ENCODE measurements at places on chromosomes 3 and 15.

- DNase-seq, result no peak
These were observed 33.6 kb upstream of the ZBTB38 start for GRCh38 chr3:141334627-141335250.

- no peak for DNase-seq
These were observed 329.7 kb upstream of the TLE3 start for GRCh38 chr15:70427167-70428120.

DNA sequence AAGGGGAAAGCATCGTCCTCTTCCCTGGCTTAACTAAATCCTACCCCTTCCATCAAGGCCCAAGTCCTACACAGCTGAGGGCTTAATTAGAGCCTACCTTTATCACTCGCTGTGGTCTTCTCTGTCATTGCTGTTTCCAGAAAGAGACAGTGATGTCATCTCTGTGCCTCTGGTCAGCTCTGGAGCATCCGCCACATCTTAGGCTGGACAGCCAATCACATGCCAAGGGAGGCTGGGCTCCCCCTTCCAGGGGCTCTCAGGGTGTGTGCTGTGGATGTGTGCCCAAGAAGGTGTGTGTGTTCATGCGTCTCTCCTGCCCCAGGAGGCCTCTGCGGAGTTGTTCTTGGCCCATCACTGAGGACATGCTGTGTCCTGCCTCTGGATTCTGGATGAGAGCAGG lies 42.8 kb downstream of the CHST14 start:
- no peak for DNase-seq

- DNase-seq, result no peak
These were observed 5.2 kb downstream of the LCMT2 start for GRCh38 chr15:43325039-43325684.

- no peak for DNase-seq
These were observed 50.4 kb downstream of the COL6A5 start for GRCh38 chr3:130395916-130396315.

DNA sequence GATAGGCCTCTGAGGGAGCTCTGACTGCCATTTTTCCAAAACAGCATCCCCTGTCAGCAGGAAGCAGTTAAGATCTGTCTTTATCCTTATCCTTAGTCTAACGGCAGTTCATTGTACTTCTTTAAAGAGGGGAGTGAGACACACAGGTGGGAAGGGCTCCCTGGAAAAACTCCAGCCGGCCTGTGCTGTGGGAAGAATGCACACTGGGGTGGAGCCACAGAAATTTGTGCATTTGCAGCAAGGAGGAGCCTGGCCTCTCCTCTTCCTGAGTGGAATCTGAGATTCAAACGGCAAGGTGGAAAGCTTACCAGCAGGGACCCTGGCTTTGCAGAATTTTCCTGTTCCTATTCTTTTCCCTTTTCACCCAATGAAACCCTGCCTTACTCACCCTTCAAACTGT lies 1209.4 kb downstream of the ROBO2 start:
- DNase-seq, result no peak

DNA sequence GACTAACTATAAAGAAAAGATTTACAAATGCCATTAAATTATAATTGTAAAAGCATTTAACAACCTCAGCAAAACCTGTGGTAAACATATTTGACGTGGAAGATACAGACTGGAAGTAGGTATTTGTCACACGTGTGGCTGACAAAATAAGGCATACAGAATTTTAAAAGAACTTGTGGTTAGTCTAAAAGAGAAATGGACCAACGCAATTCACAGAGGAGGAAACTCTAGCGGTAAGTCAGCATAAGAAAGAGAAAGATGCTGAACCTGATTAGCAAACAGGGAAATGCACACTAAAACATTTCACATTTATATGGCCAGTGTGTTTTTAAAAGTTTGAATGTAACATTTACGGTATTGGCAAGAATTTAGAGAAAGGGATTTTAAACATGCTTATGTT lies 35.3 kb downstream of the KCNH8 start:
- no peak for DNase-seq

DNA sequence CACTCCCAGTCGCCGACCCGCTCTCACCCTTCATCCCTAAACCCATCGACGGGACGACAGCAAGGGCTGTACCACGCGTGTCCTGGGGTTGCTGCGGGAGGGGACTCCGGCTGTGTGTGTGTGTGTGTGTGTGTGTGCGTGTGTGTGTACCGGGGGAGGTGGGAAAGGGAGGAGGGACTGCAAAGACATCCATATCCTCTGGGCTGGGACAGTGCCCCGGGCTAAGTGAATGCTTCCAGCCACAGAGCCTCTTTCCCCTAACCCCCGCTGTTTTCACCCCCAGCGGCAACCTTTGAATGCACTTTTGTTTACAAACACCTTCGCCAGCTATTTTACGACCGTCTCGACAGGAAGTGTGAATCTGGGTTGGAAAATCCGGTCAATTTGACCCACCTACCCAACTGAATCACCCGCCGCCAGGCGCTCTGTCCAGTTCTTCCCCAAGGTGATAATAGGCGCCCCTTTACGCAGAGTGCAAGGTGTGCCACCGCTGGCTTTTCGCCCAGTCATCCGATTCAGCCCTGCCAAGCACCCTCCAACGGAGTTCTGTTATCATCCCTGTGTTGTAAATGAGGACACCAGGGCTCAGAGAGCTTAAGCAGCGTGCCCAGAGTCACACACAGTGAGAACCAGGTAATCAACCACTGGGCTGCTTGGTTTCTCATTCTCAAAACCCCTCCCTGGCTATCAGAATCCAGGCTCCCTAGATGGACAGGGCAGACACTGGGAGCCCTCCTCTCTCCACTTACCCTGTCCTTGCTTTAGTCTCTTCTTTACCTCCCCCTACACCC lies 739 bp upstream of the AMOTL2 start:
- no peak for DNase-seq

DNA sequence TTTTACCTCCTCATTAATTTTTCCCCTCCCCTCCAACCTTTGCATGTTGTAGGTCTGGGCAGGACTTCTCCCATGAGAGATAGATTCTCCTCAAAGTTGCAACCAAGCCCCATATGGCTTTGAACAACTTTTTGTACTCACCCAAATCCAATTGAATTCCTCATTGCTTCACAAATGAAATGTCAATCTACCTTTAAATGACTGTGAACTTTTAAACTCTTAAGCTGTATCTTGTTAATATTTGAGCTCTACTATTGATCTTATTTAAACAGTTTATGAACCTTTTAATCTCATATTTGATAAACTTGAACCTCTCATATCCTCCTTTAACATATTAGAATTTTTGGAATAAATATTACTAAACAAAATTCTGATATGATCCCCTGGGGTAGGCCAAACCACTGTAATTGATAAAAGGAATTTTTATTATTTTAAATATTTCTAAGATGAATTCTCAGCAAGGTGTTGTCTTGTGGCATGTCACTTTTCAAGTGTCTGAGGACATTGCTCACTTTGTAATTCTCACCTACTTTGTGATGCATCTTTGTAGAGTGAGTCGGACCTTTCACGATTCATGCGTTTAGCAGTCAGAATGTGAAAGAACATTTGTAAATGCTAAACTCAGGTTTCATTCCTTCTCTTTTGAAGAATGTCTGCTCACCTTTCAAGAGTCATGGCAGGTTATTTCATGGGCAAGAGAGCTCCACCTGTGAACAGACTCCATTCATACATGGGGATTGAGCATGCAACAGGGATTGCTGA lies 23.4 kb upstream of the GREM1 start:
- DNase-seq, result no peak

DNA sequence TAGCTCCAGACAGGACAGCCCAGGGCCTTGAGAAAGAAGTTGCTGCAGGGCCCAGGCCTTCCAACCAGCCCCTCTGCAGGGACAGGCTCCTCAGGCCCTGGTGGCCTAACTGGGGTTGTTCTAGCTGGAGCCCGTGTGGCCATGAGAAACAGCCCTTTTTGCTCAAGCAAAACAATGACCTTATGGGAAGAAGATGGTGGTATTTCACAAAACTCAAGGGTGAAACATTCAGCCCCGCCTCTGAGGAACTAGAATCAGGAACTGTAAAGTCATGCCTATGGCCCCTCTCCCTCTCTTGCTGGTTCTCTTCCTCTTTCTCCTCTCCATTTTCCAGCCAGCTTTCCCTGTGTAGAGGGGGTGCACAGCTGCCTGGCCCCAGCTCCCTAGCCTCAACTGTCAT lies 273.3 kb downstream of the RPLP1 start:
- DNase-seq, result no peak

DNA sequence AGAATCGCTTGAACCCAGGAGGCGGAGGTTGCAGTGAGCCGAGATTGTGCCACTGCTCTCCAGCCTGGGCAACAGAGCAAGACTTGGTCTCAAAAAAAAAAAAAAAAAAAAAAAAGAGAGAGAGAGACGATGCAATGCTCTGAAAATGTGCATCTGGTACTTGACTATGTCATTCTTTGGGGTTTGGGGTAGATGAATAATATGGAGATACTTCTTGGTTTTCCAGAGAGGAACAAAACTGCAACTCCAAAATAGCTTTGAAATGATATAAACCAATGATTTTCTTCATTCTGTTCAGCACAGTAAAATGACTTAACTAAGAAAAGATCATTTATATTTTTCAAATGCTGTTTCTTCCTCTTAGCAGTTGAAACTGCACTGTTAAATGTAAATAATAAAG lies 158.9 kb downstream of the ISL2 start:
- no peak for DNase-seq

GRCh38 chr15:63996794-63997357 lies 49.4 kb downstream of the DAPK2 start:
- DNase-seq, result no peak

DNA sequence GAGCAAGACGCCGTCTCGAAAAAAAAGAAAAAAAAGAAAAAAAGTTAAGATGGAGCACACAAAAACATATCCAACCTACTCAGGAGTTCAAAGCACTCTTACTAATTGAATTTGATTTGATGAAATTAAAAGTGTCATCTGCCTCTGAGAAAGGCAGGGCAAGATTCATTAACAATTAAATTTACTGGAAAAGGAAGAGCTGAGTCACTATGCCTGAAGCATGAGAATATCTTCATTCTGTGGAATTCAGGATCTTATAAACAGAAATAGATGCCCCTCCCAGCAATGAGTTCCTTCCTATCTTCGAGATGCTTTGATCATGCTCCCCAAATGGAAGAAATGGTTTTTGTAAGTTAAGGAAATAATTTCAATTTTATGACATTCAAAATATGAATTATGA lies 61.0 kb upstream of the ST3GAL6 start:
- DNase-seq, result no peak

- peak; percentile 57 for DNase-seq
These were observed 155.1 kb upstream of the FRMD4B start for GRCh38 chr3:69540706-69541581.

- no peak for DNase-seq
These were observed 443.7 kb downstream of the NR2F2 start for GRCh38 chr15:96774216-96774615.

DNA sequence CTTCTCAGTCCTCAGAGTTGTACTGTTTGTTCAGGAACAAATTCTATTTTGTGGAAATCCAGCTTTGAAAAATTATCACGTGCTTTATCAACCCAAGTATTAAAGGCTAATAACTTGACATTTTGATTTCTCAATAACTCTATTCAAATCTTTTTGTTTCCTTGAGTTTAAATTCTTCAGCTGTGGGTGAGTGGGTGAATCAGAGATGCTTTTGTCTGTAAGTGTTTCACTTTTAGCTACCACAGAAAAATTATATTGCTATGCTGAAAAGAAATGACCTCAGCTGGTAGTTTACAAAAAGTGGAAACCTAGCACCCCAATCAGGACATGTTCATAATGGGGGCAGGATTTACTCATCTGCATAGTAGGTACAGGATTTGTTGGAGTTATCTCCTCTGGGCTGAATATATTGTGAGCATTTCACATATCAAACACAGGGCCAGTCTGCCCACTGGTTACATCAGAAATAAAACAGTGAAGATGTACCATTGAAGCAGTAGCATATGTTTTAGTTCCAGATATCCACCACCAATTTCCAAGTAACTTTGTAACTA lies 30.5 kb downstream of the MINDY4B start:
- DNase-seq, result no peak

Data from left hindlimb (tissue), 1 donor.